Activated CD8-positive, alpha-beta T cell treated with anti-CD3 and anti-CD28 coated beads for 36 hours (primary cell): ENCODE measurements at places on chromosomes 3 and 15. TPM values are rescaled to one million over a fixed set of nuclear protein-coding genes. Genes with fewer than 3 reads are reported as not detected.

DNA sequence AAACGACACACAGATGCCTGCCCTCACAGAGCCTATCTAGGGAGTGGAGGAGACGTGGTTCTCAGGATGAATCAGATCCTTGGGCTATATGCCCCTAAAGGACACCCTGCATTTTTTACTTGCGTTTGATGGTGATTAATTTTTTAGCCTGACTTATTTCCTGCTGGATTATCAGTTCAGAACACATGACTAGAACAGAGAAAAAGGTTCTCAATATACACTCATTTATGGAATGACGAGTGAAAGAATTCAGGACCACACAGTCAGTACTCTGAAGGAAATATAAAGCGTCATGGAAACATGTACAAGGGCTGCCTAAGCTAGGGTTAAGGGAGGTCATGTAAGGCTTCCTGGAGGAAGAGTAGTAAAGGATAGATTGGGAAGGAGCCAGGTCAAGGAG is 121.8 kb downstream of the SSR3 start:
- DNase-seq, result no peak

DNA sequence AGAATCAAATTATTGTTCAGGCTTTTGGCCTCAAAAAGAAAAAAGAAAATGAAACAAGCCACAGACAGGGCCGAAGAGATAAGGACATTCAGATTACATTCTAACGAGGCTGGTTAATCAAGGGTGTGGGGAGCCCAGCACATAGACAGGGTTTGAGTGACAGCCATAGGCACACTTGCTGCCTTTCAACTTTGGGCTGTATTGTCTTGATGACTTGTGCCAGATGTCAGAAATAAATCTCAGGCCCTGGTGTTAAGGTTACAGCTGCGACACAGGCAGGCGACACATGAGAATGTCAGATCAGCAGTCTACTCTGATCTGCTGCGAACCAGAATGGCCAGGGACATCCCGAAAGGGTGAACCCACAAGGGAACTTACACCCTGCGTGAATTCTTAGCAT is 231.2 kb upstream of the ARRDC4 start:
- DNase-seq, result no peak

GRCh38 chr3:66991459-66991858 is 6.6 kb upstream of the KBTBD8 start:
- no peak for DNase-seq

Gene GPR176
- total RNA-seq, result 0.13 TPM

GRCh38 chr3:186456731-186457191 is 87.4 kb downstream of the CRYGS start:
- no peak for DNase-seq

DNA sequence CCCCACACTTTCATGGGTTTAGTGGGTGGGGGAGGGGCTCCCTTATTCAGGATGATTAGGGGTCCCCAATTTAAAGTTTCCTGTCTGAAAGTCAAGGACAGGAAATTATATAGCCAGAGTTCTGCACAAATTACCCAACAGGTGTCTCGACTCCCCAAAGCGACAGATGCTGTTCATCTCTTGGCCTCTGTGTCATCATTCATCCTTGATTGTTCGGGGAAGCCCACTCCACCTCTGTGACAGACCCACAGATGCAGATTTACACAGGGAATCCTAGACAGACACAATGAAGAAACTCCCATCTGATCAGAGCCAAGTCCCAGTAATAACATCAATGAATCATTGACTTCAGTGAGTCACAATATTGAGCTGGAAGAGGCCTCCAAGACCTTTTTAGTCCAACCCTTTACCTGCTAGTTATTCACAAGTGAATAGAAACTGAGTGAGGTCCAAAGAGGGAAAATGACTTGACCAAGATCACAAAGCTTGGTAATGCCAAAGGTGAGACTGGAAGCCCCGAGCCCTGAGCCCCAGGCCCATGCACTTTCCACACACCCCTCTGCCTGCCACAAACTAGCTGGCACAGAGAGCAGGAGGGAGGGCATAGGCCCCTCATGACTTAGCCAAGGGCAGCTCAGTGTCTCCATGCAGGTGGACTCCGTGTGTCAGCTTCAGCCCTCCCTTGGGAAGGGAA is 7.9 kb upstream of the SRP14 start:
- no peak for DNase-seq
